ENCODE measurements at places on chromosomes 12 and 14. TPM values are rescaled to one million over a fixed set of nuclear protein-coding genes. Genes with fewer than 3 reads are reported as not detected.

Gene CLEC6A
- not detected for total RNA-seq

Gene CSAD
- 25.3 TPM for total RNA-seq

Gene GALNT16
- not detected for total RNA-seq

Gene ERP27
- 12.2 TPM for total RNA-seq

All from T-helper 2 cell treated with Interferon-gamma antibody and Interleukin-4, amounts not matched to agents 100 ng/mL and 5 ng/mL, for 36 hours (primary cell).